ENCODE measurements at places on chromosomes 6 and 20.

DNA sequence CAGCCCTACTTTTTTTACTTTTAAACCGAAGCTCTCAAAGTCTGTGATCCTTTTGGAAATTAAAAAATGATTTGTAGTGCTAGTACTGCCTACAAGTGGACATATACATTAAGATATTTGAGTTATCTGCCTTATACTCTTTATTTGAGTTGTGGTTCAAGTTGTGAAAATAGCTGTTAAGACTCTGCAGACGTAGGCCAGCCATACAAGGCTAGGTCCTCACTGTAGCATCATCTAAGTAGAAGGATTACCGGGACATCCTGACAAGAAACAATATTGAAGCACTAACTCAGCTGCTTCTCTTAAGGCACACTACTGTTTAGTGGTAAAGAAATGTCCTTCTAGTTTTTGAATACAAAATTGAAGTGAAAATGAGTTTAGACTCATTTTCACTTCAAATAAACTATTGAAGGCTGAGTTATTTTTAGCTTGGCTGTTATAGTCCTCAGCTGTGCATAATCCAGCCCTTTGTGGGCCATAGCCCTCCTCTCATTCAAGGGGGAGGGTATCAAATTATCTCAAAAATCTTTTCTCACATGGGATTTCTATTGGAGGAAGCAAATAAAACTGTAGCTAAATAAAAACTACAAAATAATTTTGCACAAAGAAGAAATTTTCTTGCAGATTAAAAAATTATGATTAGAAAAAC lies 68.1 kb downstream of the JAG1 start:
- DNase-seq: no peak

DNA sequence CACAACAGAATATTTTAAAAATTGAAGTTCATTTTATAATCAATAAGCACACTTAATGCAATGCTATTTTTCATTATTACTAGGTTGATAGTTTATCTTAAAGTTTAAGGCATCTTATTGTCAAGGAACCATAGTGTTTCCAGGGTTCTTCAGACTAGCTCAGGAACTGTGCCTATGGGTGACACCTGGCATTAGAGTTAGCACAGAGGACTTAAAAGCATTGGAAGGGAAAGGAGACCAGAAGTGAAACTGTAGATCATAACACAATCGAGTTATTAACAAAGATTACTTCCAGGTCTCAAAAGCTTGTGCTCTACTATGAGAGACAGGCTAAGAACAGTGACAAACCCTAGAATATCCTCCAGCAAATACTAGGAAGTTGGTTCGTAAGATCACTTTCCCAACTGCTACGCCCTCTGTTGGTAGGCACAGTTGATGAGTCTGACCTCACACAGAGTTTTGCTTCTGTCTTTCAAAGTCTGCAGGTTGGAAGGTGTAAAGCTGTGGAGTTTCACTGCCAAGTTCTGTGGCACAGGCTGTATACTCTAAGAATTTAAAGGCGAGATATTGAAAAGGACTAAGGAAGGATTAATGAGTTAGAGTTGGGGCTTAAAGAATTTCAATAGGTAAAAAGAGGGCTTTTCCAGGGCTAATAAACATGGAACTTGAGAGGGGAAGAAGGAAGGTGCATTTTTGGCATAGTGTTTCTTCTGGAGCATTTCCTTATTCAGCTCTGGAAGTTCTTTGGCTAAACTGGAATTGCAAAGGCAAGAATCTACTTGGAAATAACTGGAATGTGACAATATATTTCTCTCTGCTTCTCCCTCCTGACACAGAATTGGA lies 531.3 kb upstream of the JAG1 start:
- DNase-seq: no peak

GRCh38 chr6:101439790-101440189 lies 46.3 kb downstream of the GRIK2 start:
- DNase-seq: no peak

DNA sequence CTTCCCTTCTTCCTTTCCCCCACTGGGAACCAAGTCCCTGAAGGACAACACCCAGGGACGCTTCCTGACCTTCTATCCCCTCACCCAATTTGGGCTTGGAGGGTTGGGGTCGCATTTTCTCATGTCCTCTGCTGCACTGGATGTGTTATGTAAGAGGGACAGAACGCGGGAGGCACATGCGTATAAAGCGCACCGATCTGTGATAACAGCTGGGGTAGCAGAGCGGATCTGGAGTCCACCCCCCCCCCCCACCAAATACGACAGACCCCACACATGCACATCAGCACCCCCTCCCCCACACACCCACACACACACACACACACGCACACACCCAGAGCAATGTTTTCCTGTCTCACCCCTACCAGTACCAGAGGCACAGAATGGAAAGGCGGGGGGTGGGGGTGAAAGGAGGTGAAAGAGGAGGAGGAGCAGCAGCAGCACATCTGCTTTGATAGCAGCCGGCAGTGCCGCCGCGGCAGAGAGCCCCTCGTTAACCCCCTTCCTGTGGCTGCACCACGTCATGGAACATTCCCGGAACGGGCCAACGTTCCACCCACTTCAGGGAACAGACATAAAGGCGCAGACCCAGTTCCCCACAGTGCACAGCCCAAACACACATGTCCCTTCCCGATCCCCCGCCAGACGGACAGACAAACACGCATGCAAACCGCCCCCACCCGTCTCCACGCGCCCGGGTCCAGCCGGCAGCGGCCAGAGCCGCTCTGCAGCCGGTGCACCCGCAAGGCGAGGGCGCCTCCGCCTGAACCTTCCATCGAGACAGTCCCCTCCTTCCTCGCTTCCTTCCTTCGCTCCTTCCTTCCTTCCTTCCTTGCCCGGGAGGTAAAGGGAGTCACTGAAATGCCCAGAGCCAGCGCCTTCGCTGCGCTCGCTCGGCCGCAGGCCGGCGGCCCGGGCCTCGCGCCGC lies 590 bp downstream of the HIVEP2 start:
- DNase-seq: peak; percentile 94

GRCh38 chr6:111950661-111951496 lies 77.6 kb upstream of the FYN start:
- no peak for DNase-seq

DNA sequence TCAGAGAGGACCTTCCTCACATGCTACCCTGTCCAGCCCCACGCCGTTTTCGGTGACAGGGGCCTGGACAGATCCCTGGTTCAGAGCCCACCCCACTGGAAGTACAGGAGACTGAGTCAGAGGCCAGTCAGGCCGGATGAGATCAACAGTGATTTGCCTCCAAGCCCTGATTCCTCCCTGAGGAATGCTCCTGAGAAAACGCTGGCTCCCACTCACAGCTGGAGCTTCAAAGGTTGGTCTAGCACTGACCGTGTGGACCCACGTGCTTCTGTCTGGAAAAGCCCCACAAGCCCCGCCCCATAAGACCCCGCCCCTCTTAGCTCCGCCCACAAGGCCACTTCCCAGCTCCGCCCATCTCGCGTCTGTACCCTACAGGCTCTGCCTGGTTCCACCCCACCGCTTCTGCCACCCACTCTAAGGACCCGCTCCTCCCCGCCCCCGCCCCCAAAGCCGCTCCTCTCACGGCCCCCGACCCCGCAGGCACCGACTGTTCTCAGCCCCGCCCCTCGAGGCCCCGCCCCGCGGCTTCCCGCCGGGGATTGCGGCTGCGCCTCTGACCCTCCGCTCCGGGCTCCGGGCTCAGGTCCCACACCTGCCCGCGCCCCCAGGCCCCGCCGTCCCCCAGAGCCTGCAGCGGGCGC lies 64.9 kb upstream of the BHLHE23 start:
- DNase-seq: no peak

DNA sequence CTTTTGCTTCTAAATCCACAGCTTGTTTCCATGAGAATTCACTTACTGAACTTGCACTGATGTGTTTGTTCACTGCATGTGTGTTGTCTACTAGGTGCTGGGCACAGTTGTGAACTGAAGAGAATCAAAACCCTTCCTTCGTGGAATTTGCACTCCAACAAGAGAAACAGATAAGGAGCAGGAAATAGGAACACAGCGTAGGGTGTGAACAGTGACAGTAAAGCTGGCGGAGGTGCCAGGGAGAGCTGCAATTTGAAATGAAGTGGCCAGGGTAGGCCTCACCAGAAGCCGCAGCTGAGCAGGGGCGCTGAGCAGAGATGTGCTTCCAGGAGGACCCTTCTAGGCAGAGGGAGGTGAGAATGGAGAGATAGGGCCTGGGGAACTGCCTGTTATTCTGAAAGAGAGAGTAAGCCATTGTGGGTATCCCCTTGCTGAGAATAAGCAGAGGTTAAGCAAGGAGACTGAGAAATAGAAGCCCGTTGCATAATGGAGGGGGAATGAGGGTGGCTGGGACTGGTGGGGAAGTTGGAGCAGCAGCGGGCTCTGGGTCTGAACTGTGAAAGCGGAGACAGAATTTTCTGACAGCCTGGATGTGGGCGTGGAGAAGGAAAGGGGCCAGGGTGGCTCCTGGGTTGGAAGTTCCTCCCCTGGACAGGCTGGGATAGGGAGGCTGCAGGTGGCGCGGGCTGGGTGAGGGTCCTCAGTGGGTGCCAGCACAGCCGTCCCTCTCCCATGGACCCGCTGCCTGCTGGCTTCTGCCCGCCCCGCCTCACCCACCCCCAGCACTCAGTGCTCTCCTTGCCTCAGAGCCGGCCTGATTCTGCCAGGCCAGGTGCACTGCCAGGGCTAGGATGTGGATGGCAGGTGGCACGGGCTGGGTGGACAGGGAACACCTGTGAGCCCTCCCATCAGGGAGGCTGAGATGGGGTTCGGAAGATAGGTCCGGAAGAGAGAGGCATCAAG lies 114.7 kb upstream of the AFDN start:
- DNase-seq: no peak

- no peak for DNase-seq
Measured at GRCh38 chr20:24791953-24792352, 157.1 kb upstream of the CST7 start.
